ENCODE measurements at places on chromosomes 7 and 10.

DNA sequence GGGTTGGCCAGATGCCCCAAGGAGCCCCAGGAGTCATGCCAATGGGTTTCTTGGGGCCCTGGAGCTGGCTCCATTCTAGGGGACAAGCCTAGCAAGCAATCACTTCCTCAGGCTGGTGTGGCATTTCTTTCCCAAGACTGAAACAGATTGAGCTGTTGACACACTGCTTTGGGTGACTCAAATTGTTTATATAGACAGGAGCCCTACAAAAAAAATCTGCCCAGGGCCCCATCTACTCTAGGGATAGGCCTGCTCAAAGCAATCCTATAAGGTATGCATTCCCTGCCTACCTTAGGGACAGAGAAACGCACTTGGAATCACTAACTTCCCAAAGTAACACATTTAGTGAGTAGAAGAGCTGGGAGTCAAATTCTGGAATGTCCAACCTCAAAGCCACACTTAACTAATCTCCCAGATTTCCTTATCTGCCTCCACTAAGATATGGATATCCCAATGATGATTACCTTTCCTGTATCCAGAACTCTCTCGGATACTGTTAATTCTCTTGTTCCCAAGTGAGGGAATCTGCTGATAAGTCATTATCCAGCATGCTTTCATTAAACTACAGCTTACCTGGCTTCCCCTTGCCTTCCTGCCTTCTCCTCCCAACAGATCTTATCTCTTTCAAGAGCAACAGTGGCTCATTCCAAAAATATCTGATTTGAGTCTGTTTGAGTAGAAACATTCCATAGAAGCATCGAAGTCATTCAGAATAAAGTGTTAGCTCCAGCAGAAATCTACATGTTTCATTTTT, 3.1 kb downstream of the ABLIM1 start:
- no peaks in the 10 kb centered on the region for H3K27me3 ChIP-seq
- H3K36me3 ChIP-seq = no peaks in the 10 kb centered on the region
- H3K27ac ChIP-seq = no peak overlapping the region
- H3K4me3 ChIP-seq = no peak overlapping the region
- DNase-seq = no peak

DNA sequence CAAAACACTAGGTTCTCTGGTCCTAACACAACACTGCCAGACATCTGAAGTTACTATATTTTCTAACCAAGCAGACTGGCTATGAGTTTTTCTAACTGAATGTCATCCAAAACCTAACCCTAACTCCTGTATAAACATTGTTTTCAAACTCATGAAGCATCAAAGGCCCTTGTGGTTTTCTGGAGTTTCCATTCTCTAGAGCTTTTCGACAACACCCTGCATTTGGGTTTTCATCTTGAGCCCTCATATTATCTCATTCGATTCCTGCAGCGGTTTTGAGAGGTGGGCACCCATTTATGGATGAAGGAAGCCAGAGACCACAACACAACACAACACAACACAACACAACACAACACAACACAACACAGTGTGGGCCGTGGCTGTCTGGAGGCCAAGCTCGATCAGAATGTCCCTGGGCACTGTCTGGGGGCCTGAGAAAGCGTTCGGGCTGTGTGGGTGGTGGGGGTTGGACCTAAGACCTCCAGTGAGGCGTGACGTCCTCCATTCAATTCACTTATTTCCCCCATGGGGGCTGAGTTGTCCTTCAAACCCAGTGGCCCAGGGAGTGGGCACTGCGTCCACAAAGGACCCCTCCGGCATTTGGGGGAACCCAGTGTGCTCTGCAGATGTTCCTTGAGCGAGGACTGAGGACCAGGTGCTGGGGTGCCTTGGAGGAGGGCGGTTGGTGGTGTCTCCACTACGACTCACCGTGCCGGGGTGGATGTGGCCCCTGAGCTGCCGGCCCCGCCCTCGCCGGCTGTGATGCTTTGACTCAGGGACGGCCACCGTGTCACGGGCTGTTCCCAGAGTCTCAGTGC, 490.4 kb downstream of the DNAJB6 start:
- H3K27ac ChIP-seq = no peak overlapping the region
- DNase-seq = no peak
- H3K4me3 ChIP-seq = no peak overlapping the region
- H3K4me1 ChIP-seq = no peaks in the 10 kb centered on the region
- H3K36me3 ChIP-seq = no peaks in the 10 kb centered on the region
- no peaks in the 10 kb centered on the region for H3K27me3 ChIP-seq

- H3K27me3 ChIP-seq = no peaks in the 10 kb centered on the region
- no peak overlapping the region for H3K4me3 ChIP-seq
- no peak overlapping the region for H3K27ac ChIP-seq
- no peak for DNase-seq
- H3K36me3 ChIP-seq = no peaks in the 10 kb centered on the region
These were observed 16.5 kb upstream of the ANTXRL start for GRCh38 chr10:46270086-46270811.

GRCh38 chr10:50346942-50347341, 95.6 kb upstream of the ASAH2 start:
- H3K4me1 ChIP-seq = no peaks in the 10 kb centered on the region
- H3K27me3 ChIP-seq = no peaks in the 10 kb centered on the region
- no peak for DNase-seq
- H3K27ac ChIP-seq = no peak overlapping the region
- no peak overlapping the region for H3K4me3 ChIP-seq

DNA sequence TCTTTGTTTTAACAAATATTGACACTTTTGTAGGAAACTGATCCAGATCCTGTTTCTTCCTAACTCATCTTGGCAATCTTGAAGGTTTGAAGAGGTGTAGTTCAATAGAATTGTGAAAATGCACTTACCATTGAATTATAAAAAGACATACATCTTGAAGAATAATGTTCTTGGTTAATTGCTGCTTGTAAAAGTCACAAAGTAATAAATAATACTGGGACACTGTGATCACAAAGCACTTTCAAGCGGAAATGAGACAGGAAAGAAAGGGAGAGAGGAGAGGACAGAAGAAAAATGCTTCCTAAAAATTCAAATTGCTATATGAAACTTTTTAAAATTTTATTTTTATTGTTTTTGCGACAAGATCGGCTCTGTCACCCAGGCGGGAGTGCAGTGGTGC, 15.2 kb upstream of the NFE2L3 start:
- H3K4me3 ChIP-seq = no peak overlapping the region
- H3K27me3 ChIP-seq = no peaks in the 10 kb centered on the region
- no peaks in the 10 kb centered on the region for H3K36me3 ChIP-seq
- no peak overlapping the region for H3K27ac ChIP-seq

- H3K36me3 ChIP-seq = no peaks in the 10 kb centered on the region
- no peak overlapping the region for H3K4me3 ChIP-seq
- DNase-seq = no peak
- no peaks in the 10 kb centered on the region for H3K27me3 ChIP-seq
- no peak overlapping the region for H3K27ac ChIP-seq
These were observed 33.0 kb downstream of the WIPF3 start for GRCh38 chr7:29839302-29839701.

DNA sequence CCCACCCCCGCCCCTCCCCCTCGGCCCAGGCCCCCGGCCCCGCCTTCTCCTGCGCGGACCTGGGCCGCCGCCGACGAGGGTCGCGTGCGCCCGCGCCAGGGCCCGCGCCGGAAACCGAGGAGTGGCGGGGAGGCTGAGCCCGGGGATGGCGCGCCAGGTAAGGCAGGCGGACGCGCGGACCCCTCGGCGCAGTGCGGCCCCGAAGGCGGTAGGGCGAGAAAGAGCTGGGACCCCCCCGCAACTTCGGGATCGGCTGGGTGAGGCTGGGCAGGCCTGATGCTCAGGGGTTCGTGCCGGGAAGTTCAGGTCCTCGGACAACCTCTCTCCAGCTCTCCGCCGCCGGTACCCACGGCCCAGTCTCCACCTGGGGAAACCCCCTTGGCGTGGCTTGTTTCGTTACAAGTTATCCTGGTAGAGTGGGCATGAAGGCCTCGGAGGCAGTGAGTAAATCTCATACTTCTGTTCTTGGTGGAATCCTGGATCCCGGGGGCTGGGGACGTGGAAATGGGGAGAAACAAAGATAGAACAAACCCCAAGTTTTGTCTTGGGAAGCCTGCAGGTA, 58.4 kb downstream of the ZNF467 start:
- no peak for DNase-seq
- H3K27me3 ChIP-seq = no peaks in the 10 kb centered on the region
- H3K4me1 ChIP-seq = no peaks in the 10 kb centered on the region
- H3K4me3 ChIP-seq = peak overlapping the region; percentile 64
- no peak overlapping the region for H3K27ac ChIP-seq

- H3K36me3 ChIP-seq = no peaks in the 10 kb centered on the region
- DNase-seq = no peak
- no peak overlapping the region for H3K4me3 ChIP-seq
- no peaks in the 10 kb centered on the region for H3K4me1 ChIP-seq
- H3K27ac ChIP-seq = no peak overlapping the region
These were observed 31.4 kb upstream of the KMT2C start for GRCh38 chr7:152467225-152467624.

DNA sequence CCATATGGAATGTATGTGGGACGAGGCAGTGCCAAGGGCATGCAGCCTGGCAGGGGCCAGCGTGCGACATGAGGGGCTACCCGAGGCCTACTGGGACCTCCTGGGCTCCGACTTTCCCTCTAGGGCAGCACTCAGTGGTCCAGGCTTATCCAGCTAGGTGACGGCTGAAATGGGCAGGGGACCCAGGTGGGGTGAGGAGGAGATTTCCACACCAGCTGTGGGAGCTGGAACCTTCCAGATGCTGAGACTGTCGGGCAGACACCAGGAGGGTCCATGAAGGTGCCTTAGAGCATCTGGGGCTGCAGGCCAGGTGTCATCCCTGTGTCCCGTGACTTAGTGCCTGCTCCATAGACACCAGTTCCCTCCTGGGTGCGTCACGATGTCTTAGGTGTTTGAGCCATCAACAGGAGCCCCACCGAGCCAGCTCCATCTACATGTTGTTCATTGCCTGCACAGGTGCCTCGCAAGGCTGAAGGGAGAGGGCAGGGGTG, 13.4 kb downstream of the ZNF316 start:
- DNase-seq = no peak
- no peak overlapping the region for H3K4me3 ChIP-seq
- H3K27me3 ChIP-seq = no peaks in the 10 kb centered on the region
- H3K4me1 ChIP-seq = no peaks in the 10 kb centered on the region
- peaks cover 10% of the 10 kb centered on the region for H3K36me3 ChIP-seq

- no peaks in the 10 kb centered on the region for H3K27me3 ChIP-seq
- H3K27ac ChIP-seq = peak within 1 kb of the TSS; percentile 80
- peak within 1 kb of the TSS; percentile 74 for H3K4me3 ChIP-seq
- peaks cover 26% of the 10 kb centered on the region for H3K4me1 ChIP-seq
- H3K36me3 ChIP-seq = no peaks in the 10 kb centered on the region
These were observed at the start of gene AGAP3 for GRCh38 chr7:151085691-151086620. AGAP3 (plus strand) TSS chr7:151086475; CDS start chr7:151086742, 267 bp downstream.

DNA sequence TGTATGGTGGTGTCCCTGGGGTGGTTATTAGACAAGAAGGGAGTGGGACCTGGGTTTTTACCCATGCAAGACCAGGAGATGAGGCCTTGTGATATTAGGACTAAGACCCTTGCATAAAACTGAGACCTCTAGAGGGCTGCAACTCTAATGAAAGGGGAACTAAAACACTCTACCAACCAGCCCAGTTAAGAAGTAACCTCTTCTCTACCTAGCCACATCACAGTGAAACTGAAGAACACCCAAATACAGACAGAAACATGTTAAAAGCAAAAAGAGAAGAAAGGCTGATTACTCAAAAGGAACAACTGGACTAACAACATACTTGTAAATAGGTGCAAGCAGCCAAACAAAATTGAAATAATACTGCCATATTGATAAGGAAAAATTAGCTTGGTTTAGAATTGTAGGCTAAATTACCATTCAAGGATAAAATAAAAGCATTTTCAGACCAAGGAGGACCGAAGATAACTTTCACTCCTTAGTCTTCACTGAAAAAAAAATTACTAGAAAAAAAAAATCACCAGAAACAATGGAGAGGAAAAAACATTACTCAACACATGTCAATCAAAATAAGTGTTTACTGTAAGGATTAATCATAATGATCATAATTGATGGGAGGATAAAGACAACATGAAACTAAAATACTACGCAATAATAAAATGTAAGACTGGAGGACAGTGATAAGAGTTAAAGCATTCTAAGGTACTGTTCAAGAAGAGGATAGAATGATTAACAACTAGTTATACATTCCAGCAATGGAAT, 27.6 kb downstream of the ERLIN1 start:
- H3K4me3 ChIP-seq = no peak overlapping the region
- no peaks in the 10 kb centered on the region for H3K4me1 ChIP-seq
- no peak for DNase-seq
- peaks cover 14% of the 10 kb centered on the region for H3K36me3 ChIP-seq
- H3K27ac ChIP-seq = no peak overlapping the region

DNA sequence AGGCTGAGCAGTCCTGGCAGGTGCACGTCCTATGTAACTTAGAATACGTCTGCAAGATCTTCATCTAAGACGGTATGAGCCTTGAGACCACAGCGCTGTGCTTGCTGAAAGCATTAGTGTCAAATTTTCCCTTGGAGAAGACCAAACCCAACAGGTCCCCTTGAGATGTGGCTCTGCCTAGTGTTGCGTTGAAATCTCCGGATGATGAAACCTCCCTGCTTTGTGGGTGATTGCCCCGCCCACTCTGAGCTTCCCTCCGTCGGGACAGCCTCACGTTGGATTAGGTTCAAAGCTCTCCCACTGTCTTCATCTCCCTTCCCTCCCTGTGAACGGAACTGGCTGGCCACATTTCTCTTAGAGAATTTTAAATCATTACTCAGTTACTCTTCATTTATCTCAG, 102.0 kb downstream of the ADARB2 start:
- no peak overlapping the region for H3K4me3 ChIP-seq
- no peaks in the 10 kb centered on the region for H3K27me3 ChIP-seq
- no peak for DNase-seq
- H3K27ac ChIP-seq = no peak overlapping the region

DNA sequence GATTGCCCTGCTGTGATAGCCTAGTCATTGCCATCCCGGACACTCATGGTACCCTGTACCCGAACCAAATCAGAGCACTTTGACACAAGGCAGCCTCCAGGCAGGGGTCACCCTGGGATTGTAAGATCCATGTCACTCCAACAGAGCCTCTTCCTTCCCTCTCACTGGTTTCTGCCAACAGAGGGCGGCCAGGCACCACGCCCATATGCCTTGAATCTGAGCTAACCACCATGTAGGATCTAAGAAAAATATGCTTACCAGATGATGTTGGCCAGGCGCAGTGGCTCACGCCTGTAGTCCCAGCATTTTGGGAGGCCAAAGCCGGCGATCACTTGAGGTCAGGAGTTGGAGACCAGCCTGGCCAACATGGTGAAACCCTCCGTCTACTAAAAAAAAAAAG, 389.2 kb upstream of the KLF6 start:
- H3K4me1 ChIP-seq = no peaks in the 10 kb centered on the region
- DNase-seq = no peak
- no peak overlapping the region for H3K4me3 ChIP-seq

- H3K27me3 ChIP-seq = no peaks in the 10 kb centered on the region
- no peak for DNase-seq
- no peaks in the 10 kb centered on the region for H3K36me3 ChIP-seq
These were observed 47.9 kb downstream of the TBATA start for GRCh38 chr10:70737250-70737649.

DNA sequence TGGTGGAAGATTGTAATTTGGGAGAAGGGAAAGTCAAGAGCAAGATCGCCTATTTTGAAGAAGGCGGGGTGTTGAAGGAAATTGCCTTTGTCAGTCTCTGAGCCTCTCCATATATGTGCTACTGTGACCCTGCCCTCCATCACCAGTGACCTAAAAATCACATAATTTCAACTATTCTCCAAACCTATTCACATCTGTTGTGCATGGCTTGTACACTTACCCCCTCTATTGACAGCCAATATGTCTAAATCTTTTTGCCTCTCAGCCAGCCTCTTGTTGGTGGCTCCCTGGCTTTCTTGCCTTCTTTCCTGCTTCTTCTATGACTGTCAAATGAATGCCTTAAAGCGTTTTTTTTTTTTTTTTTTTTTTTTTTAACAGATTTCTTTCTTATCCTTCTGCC, 295.6 kb downstream of the AUTS2 start:
- H3K27ac ChIP-seq = no peak overlapping the region
- no peaks in the 10 kb centered on the region for H3K36me3 ChIP-seq
- no peak overlapping the region for H3K4me3 ChIP-seq
- no peak for DNase-seq
- no peaks in the 10 kb centered on the region for H3K27me3 ChIP-seq
